ENCODE measurements at places on chromosomes 6 and 20.

GRCh38 chr6:26159357-26160273 is 72.4 kb downstream of the HFE start:
- DNase-seq: no peak

GRCh38 chr20:47354714-47355488 is 1.6 kb downstream of the ZMYND8 start:
- DNase-seq: no peak

- DNase-seq: no peak
Observed at GRCh38 chr6:107409942-107410341, 49.4 kb downstream of the PDSS2 start.

DNA sequence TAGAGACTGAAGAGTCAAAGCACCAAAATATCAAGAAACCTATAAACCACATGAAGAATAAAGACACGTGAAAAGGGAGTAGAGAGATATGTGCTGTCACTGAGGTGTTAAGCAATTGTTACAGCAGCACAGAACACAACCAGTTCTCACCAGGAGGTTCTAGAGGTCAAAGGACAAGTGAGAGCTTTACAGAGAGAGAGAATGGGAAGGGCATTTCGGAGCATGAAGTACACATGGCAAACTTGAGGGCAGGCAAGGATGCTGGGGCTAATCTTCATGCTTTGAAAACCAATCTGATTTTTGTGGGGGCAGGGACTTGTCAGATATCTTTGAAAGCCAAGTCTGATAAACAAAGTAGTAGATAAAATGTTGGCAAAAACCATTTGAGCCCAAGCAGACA is 142.3 kb upstream of the NRSN1 start:
- DNase-seq: no peak

DNA sequence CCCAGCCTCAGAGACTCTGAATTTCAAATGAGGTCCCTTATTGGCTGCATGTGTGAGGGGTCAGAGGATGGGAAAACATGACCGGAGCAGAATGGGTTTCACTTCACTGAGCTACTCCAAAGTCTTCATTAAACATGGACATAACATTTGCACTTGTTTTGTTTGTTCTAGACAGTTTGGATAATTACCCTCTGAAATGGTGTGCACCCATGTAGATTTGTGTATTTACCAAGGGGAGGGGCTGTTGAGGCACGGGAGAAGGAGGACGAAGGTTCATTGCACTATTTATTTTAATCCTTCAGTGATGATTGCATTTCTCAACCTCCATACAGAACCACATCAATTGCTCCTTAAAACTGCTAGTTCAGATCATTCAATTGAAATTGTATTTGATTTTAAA is 364.2 kb downstream of the TFAP2B start:
- no peak for DNase-seq

GRCh38 chr6:26305641-26305969 is 59.4 kb upstream of the BTN3A2 start:
- no peak for DNase-seq

- no peak for DNase-seq
Observed at GRCh38 chr6:151186804-151187330, 52.9 kb upstream of the AKAP12 start.

- DNase-seq: no peak
Observed at GRCh38 chr20:53739799-53740785, 146.5 kb upstream of the ZNF217 start.

Measured in activated CD4-positive, alpha-beta T cell treated with anti-CD3 and anti-CD28 coated beads, Interleukin-2, amount 50 U/mL, for 24 hours (primary cell).